Activated T-cell treated with anti-CD3 and anti-CD28 coated beads, Interleukin-2, amount 50 U/mL, for 4 hours (primary cell): ENCODE measurements at places on chromosomes 13 and 19. TPM values are rescaled to one million over a fixed set of nuclear protein-coding genes. Genes with fewer than 3 reads are reported as not detected.

Gene ZNF358
- total RNA-seq = 5.6 TPM

Gene TSKS
- not detected for total RNA-seq

Gene CYP2S1
- total RNA-seq = 0.27 TPM

Gene TNNI3
- not detected for total RNA-seq

Gene SRRM5
- 0.30 TPM for total RNA-seq

Gene ZNF534
- total RNA-seq = not detected
